ENCODE measurements at places on chromosomes 2 and 18.

DNA sequence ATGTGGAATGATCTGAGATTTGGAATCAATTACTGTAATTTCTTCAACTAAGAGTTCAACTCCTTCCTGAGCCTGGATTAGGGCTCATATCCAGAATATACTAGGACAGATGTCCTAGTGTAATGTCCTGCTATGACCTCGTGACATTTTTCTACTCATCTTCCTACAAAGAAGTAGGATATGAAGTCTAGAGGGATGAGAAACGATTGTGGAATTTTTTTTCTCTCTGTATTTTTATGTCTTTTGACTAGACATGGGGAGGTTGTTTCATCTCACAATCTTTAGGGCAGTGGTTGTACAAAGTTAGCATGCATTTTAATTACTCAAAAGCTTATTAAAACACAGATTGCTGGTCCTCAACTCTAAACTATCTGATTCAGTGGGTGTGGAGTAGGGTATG lies 203.0 kb downstream of the PARD3B start:
- H3K27ac ChIP-seq, result no peak overlapping the region
- no peak overlapping the region for H3K4me3 ChIP-seq
- no peaks in the 10 kb centered on the region for H3K36me3 ChIP-seq
- no peaks in the 10 kb centered on the region for H3K27me3 ChIP-seq

GRCh38 chr18:49944663-49945062 lies 131.3 kb upstream of the ACAA2 start:
- H3K36me3 ChIP-seq, result no peaks in the 10 kb centered on the region
- H3K27me3 ChIP-seq, result no peaks in the 10 kb centered on the region
- DNase-seq, result no peak
- no peaks in the 10 kb centered on the region for H3K4me1 ChIP-seq

DNA sequence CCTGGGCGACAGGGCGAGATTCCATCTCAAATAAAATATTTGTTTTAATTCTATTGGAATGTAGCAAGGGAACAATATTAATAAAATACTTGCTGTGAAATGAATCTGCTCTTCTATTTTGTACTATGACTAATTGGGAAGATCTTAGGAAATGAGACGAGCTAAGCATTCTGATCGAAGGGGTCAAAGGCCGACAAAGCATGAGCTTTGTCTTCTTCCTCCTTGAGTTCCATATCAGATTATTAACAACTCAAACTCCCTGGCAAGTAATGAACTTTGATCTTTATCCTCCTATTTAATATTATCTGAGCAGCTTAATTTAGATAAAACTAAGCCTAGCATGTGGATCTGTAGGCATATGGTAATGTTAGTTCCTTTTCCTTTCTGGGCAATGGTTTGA lies 15.5 kb downstream of the GEMIN6 start:
- H3K27ac ChIP-seq, result no peak overlapping the region
- no peaks in the 10 kb centered on the region for H3K4me1 ChIP-seq

DNA sequence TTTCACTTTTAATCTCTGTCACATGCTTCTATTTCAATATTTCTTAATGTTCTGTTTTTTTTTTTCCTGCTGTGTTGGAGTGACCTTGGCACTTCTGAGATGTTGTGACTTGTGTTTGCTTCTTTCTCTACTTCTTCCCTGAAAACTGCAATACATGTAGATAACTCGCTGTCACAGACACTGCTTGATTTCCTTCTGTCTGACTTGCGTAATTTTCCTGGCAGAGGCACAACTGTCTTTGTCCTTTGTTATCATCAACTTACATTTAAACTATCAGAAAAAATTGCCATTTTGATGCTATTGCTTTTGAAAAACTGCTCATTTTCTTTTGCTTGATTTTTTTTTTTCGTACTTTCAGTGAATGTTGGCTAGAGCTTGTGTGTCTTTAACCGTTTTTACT lies 69.0 kb downstream of the BABAM2 start:
- DNase-seq, result no peak
- peaks cover 15% of the 10 kb centered on the region for H3K4me1 ChIP-seq
- H3K4me3 ChIP-seq, result no peak overlapping the region
- H3K27ac ChIP-seq, result no peak overlapping the region

- H3K27ac ChIP-seq, result peak overlapping the region; percentile 49
- no peak for DNase-seq
- peaks cover 6% of the 10 kb centered on the region for H3K4me1 ChIP-seq
- H3K27me3 ChIP-seq, result no peaks in the 10 kb centered on the region
Observed at GRCh38 chr2:42569116-42569711, 782 bp downstream of the MTA3 start.

DNA sequence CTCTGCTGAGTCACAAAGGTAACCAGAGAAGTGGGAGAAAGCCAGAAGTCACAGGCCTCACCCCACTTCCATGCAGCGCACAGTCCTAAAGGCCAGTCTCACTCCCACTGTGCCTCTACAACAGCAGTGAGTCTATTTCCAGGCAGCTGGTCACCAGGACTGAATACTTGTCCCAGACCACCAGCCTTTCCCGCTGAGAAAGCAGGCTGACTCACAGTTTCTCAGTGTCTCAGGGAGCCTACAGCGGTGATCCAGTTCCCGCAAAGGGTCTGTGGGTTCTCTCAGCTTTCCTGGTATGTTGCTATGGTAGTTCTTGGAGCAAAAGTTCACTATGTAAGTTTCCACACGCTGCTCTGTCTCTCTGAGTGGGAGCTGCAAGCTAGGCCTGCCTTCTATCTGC lies 622.5 kb downstream of the RNF144A start:
- H3K27ac ChIP-seq, result no peak overlapping the region
- H3K36me3 ChIP-seq, result no peaks in the 10 kb centered on the region
- H3K27me3 ChIP-seq, result no peaks in the 10 kb centered on the region
- no peak overlapping the region for H3K4me3 ChIP-seq
- DNase-seq, result no peak

GRCh38 chr2:108268001-108268400 lies 20.7 kb upstream of the SULT1C2 start:
- no peaks in the 10 kb centered on the region for H3K36me3 ChIP-seq
- H3K27ac ChIP-seq, result no peak overlapping the region
- H3K27me3 ChIP-seq, result no peaks in the 10 kb centered on the region

DNA sequence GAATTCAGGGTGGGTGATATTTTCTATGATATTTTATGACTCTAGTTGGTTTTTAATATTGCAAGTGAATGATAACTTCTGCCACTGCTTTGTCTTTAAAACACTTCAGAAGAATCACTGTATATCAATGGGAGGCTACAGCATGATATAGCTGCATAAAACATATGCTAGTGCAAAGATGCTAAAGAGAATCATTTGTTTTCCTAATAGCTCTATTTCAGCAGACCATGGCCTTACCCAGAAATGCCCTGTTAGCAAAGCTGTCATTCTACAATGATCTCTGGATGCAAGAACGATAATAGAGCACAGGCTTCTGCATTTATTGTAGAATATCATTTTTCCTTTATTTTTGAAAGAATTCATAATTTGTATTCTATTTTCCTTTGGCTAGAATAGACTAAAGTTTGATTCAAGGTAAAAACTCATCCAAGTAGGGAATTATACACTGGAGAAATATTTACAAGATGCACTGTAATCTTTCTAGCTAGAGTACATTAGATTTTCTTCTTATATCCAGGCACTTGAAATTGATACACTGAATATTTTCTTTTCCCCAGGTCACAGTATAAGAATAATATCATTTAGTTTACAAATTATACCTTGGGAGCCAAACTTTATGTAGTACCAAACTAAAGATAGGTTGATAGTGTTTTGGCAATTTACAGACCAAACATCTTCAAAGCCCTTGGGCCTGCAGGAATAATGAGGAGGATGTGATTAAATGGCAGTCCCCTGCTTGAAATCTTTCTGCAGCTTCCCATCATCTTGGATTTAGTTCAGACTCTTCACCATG lies 252.6 kb upstream of the LINC00305 start:
- no peak overlapping the region for H3K27ac ChIP-seq
- no peak overlapping the region for H3K4me3 ChIP-seq
- no peak for DNase-seq
- H3K36me3 ChIP-seq, result no peaks in the 10 kb centered on the region
- H3K4me1 ChIP-seq, result no peaks in the 10 kb centered on the region

DNA sequence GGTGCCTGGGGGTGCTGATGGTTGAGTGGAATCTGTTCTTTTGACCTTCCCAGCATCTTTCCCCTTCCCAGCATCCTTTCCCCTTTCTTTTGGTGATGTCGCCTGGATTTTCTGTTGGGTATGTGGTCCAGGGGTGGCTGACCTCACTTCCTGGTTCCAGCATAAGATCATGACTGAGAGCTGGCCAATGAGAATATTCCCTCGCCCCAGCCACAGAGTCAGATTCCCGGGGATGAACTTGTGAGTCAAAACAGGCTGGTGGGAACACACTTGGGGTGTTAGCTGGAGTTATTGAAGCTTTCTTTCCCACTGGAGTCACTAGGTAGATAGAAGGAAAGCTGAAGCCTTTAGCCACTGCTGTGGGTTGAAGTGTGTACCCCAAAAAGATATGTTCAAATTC lies 28.0 kb upstream of the FOSL2 start:
- H3K4me1 ChIP-seq, result peaks cover 60% of the 10 kb centered on the region
- no peak for DNase-seq
- H3K27me3 ChIP-seq, result no peaks in the 10 kb centered on the region
- no peak overlapping the region for H3K27ac ChIP-seq
- no peaks in the 10 kb centered on the region for H3K36me3 ChIP-seq

GRCh38 chr2:161576421-161576820 lies 47.8 kb upstream of the SLC4A10 start:
- no peak for DNase-seq
- H3K36me3 ChIP-seq, result no peaks in the 10 kb centered on the region
- no peaks in the 10 kb centered on the region for H3K27me3 ChIP-seq
- no peaks in the 10 kb centered on the region for H3K4me1 ChIP-seq

GRCh38 chr2:193946806-193947205 lies 1710.2 kb upstream of the SLC39A10 start:
- no peaks in the 10 kb centered on the region for H3K4me1 ChIP-seq
- no peak overlapping the region for H3K4me3 ChIP-seq
- DNase-seq, result no peak
- no peaks in the 10 kb centered on the region for H3K36me3 ChIP-seq

DNA sequence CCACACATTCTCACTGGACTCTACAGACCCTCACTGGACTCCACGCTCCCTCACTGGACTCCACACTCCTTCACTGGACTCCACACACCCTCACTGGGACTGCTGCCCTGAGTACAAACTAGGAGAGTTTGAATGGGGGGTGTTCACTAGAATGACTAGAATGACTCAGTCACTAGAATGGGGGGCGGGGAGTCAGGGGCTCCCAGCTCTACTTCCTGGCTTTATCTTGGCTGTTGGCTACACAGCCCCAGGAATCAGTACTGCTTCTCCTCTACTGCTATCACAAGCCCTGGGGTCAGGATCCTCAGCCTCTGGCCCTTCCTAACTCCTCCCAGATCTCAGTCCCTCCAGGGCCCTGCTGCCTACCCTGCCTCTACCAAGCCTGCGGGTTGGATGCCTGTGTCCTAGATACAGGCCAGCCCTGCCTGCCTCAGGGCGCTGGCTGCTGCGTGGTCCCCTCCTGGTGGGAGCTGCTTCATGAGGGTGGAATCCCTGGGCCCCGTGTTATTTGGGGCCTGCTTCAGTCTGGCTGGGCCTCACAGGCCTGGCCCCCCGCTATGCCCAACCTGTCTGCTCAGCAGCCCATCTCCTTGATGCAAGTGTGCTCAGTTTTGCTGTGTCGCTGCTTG lies 7.8 kb downstream of the PTMA start:
- no peaks in the 10 kb centered on the region for H3K27me3 ChIP-seq
- H3K27ac ChIP-seq, result no peak overlapping the region
- no peak overlapping the region for H3K4me3 ChIP-seq

GRCh38 chr2:157771234-157771633 lies 104.9 kb downstream of the ACVR1 start:
- no peak overlapping the region for H3K4me3 ChIP-seq
- no peaks in the 10 kb centered on the region for H3K4me1 ChIP-seq
- peaks cover 26% of the 10 kb centered on the region for H3K36me3 ChIP-seq
- no peaks in the 10 kb centered on the region for H3K27me3 ChIP-seq
- no peak overlapping the region for H3K27ac ChIP-seq
- no peak for DNase-seq

DNA sequence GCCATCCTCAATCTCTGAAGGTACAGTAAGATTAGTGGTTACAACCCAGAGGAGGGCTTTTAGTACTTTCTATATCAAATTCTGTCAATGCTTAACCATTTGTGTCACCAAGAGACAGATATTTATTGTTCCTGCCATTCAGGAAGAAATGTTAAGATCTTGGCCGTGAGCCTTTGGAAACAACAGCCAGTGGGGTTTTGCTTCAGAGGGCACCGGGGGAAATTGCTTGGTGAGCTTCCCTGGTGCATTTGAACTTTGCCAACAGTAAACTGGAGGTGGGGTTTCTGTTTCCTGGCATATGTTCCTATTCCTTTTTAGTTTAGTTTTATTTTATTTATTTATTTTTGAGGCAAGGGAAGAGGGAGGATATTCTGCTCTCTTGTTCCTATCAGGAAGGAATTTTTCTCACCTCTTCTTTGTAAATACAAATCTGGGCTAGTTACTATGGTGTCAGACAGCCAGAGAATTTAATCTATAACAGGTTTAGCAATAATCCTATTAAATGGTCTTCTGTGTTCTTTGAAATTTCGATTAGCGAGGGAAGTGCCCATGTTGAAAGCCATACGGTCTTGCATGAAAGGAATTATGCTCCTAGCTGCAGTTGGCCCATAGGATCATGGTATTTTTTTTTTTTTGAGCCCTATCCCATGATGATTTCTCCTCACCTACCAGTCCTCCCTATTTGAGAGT lies 95.7 kb downstream of the MAIP1 start:
- H3K4me1 ChIP-seq, result no peaks in the 10 kb centered on the region
- H3K4me3 ChIP-seq, result no peak overlapping the region
- H3K27ac ChIP-seq, result no peak overlapping the region
- no peaks in the 10 kb centered on the region for H3K36me3 ChIP-seq
- DNase-seq, result no peak

DNA sequence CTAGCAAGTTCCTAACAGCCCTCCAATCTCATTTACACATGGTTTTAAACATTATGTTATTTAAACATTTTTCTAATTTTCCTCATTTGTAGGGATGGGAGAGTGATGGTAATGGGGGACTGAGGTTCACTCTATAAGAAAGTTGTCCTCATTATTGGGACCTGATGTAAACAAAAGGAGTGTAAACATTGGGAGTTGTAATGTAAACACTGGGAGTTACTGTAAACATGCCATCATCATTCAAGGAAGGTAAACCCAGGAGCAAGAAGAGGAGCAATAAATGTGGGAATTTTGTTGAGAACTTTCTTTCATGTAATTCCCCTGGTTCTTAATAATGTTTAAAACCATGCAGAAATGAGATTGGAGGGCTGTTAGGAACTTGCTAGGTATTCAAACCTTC lies 17.8 kb downstream of the RFTN2 start:
- no peaks in the 10 kb centered on the region for H3K27me3 ChIP-seq
- H3K27ac ChIP-seq, result no peak overlapping the region
- no peaks in the 10 kb centered on the region for H3K36me3 ChIP-seq
- H3K4me1 ChIP-seq, result no peaks in the 10 kb centered on the region

Measured in effector memory CD4-positive, alpha-beta T cell (primary cell).